Thoracic aorta (tissue), 2 donors: ENCODE measurements at places on chromosomes 11 and 22. TPM values are rescaled to one million over a fixed set of nuclear protein-coding genes. Genes with fewer than 3 reads are reported as not detected.

Gene SCN3B
- total RNA-seq = 0.35 TPM

Gene OR6A2
- not detected for total RNA-seq

Gene SLC7A4
- total RNA-seq = not detected

Gene CAT
- total RNA-seq = 54.7 TPM

Gene ANO9
- total RNA-seq = 0.68 TPM

Gene OR52K1
- not detected for total RNA-seq

Gene SYVN1
- total RNA-seq = 78.0 TPM

Gene MS4A6E
- total RNA-seq = not detected

Gene RTCB
- 55.4 TPM for total RNA-seq

Gene SLN
- 1.2 TPM for total RNA-seq

Gene RCOR2
- 1.4 TPM for total RNA-seq

Gene ZNF215
- 1.8 TPM for total RNA-seq

Gene SMIM38
- total RNA-seq = 4.2 TPM

Gene CDC42EP1
- total RNA-seq = 104 TPM

Gene TBX1
- total RNA-seq = 8.0 TPM

Gene B4GALNT4
- 3.7 TPM for total RNA-seq

Gene CASP4
- 72.7 TPM for total RNA-seq

Gene BEST1
- total RNA-seq = 8.0 TPM

Gene POU2AF1
- not detected for total RNA-seq

Gene PHF21B
- 2.1 TPM for total RNA-seq

Gene CNGA4
- not detected for total RNA-seq

Gene SYT12
- total RNA-seq = 16.9 TPM

Gene ZNF280B
- total RNA-seq = not detected

Gene C11orf98
- 20.5 TPM for total RNA-seq

Gene C11orf16
- total RNA-seq = not detected

Gene INS
- total RNA-seq = not detected

Gene KRTAP5-9
- total RNA-seq = not detected

Gene DERL3
- total RNA-seq = 3.0 TPM

Gene KREMEN1
- total RNA-seq = 8.4 TPM

Gene GUCY1A2
- total RNA-seq = 9.4 TPM

Gene TIRAP
- total RNA-seq = 20.7 TPM

Gene FUT4
- total RNA-seq = 23.4 TPM

Gene DNAJB7
- total RNA-seq = not detected

Gene SPA17
- total RNA-seq = 3.9 TPM
